ENCODE measurements at places on chromosomes 2 and 18. TPM values are rescaled to one million over a fixed set of nuclear protein-coding genes. Genes with fewer than 3 reads are reported as not detected.

MYO5B gene
- 0.31 TPM for total RNA-seq

ATP6V1B1 gene
- total RNA-seq: 0.18 TPM

DNA sequence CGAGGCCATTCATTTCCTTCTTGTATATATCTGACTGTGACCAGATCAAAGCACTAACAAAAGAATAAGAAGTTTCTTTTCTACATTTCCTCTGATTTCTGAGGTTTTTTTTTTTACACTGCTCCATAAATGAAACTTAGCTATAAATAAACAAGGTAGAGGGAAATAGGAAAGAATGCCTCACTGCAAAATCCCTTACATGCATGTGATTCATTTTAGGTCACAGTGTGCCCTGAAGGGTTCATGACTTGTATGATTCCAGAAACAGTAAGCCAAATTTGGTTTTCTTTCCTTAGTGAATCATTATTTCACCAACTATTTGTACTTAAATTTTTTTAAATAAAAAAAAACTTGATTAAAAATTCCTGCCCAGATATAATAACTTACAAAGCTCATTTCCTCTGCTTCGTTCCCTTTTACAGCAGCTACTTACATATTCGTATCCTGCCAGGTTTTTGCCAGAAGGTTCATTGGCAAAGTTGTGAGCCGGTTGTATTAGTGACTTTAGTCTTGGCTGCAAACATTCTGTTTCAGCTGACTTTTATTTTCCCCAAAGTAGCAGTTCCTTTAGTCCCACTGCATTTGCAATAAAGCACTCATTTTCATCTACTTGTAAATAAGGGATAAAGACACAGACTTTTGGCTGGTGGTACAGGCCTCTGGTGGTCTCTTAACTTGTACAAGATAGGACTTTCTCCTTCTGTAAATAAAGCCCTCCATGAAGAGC lies 58.6 kb downstream of the LRP2 start:
- no peak for DNase-seq

GRCh38 chr18:35694808-35695207 lies 113.3 kb downstream of the GALNT1 start:
- no peak for DNase-seq

GRCh38 chr2:223815186-223815883 lies 22.0 kb downstream of the AP1S3 start:
- peak; percentile 97 for DNase-seq

DNER gene
- total RNA-seq: 0.31 TPM

CYP27A1 gene
- total RNA-seq: 7.7 TPM

DNA sequence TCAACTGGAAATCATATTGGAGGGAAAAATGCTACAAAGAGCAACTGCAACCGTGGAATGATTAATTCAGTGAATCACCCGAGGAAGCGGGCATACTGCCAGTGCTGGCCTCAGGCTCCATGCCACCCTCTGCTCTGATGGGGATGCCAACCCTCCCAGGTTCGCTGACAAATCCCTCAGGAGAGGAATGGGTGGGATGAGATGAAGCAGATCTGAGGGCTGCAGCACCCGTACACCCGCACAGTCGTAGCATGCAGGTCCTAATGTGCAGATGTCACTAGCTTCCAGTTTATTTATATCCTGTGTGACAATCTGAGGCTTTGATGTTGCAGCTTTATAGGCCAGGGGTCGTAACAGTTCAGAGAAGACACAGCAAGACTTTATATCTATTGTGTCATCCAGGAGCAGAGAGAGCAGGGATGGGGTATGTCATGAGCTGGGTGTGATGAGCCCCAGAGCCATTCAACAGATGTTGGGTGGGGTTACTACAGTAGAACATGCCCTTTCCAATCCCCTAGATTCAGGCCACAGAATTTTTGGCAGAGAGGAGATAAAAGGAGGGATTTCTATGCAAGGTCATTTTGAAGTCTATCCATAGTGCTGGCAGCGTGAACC lies 44.6 kb downstream of the DPP4 start:
- DNase-seq: no peak

DNA sequence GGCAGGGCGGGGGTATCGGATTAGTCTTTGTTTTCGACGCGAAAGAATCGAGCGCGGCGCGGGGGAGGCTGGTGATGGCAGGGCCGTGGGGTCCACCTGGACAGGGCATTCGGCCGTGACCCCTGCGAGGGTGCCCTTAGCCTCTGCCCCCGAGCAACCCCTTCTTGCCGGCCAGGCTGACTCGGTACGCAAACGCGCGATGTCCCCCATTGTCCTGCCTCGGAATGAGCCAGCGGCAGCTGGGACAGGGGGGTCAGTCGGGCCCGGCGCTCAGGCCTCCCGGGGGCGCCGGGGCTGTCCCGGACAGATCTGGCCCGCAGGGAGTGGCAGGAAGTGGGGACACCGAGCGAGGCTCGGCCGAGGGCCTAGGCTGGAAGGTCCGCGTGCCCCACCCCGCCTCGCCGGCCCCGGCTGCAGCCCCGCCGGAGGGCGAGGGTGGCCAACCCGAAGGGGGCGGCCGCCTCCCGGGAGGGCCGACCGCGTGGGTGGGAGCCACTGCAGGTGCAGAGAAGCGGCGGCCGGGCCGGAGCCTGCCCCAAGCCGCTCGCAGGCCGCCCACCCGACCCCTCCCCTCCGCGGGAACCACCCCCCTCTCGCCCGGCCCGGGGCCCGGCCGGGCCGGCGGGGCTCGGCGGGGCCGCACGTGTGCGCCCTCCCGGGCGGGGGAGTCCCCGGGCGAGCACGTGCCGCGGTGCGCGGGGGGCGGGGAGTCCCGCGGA lies at the start of gene TET3:
Gene TET3, plus strand, starts transcription at position 708 of the 719 bp plus-strand sequence. CDS start 1,494 bp downstream, outside the sequence.
- DNase-seq: no peak

GKN1 gene
- total RNA-seq: not detected

DNA sequence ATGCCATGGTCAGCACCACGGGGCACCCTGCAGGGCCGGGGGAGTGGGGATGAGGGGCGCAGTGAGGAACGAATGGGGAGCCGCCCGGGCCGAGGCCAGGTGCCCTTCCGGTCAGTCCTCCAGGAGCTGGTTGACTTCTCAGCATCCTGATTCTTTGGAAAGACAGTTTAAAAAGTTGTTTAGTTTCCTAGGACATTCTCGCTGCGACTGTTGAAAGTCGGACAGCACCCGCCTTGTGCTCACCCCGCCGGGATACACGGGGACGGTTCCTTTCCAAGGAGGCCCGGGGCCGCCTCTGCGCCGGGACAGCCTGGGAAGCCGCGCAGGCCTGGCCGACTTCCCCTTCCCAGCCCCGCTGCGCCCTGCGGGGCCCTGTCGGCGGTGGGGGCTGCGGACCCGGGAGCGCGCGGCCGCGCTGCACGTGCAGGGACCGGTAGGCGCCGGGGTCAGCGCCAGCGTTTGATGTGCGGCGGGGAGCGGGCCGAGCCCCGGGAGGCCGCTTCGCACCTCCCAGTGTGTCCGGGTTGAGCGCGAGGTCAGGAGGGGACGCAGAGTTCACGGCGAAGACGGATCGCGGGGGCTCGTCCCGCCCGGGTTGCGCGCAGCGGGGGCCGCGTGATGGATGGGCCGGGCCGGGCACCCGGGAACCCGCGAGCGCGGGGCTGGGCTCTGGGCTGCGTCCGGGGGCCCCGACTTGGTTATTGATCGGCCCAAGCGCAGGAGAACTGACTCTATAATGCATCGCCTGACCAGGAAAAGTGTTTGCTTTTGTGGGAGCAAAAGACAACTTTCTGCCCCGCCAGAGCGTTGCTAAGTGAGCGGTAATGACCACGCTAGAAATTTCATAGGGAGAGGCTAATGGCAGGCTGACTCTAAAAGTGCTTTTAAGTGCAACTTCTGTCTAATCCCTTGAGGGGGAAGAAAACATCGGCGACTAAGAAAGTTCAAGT lies 28.0 kb upstream of the SMIM21 start:
- no peak for DNase-seq

DNAH7 gene
- total RNA-seq: 0.98 TPM

ZNF804A gene
- 2.2 TPM for total RNA-seq

DNA sequence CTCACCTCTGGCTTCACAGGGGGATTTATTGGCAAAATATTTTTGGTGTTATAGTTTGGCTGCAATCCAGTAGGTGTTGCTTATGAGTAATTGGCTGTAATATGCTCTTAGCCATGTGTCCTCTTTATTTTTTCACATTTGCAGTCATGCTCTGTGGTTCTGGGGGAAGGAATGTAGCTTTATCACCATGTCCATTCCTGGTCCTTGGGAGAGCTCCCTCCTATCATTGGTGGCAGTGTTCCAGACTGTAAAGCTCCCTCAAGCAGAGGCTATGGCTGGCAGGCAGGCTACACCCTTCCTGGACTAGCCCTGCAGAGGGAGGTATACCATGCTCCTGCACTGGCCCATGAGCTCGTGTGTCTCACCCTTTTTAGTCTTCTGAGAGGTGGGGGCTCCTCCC lies 120.0 kb upstream of the FSIP2 start:
- no peak for DNase-seq

TMEM169 gene
- total RNA-seq: 0.74 TPM

- no peak for DNase-seq
Observed at GRCh38 chr18:6951336-6952090, 166.1 kb downstream of the LAMA1 start.

HPCAL1 gene
- total RNA-seq: 234 TPM

DNA sequence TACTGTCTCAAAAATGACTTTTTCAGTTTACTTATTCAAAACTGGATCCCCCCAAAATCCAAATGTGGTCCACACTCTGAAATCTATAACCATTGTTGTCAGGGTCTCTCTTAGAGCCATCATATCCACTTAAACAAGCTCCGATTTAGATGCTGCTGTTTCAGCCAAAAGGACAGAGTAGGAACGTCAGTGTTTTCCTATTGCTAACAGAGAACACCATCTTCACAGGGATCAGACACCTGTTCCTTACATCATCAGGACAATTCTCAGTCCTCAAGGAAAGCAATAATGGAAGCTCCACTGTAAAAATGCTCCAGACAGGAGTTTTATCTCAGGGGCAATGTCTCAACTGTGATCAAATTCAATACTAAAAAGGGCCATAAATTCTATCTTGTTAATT lies 155.4 kb downstream of the STK39 start:
- no peak for DNase-seq

- no peak for DNase-seq
Observed at GRCh38 chr18:47143899-47144485, 6.3 kb downstream of the HDHD2 start.

BUB1 gene
- total RNA-seq: 91.2 TPM

DNA sequence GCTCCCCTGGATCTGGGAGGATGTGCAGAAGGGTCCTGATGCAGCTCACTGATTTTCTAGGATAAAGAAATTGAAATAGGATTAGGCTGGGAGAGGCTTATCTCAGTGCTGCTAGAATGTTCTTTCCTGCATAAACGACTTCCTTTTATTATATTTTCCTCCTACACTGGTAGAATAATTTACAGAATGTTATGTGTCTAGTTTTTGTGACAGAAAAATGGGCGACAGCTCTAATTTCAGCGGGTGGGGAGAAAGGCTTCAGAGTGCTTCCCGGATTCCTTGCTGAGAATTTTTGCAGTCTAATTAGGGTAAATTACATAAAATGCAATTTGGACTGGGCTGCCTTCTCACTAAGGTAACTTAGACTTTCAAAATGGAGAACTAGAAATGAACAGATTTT lies 66.2 kb downstream of the SKA1 start:
- no peak for DNase-seq

DNA sequence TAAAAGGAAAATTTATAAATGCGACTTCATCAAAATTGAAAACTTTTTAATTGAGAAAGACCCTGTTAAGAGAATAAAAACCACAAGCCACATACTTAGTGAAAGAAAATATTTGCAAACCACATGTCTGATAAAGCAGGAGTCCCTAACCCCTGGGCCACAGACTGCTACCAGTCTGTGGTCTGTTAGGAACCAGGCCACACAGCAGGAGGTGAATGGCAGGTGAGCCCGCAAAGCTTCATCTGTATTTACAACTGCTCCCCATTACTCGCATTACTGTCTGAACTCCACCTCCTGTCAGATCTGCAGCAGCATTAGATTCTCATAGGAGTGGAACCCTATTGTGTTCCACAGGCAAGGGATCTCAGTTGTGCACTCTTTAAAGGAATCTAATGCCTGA lies 95.5 kb upstream of the CRACDL start:
- DNase-seq: no peak

DAW1 gene
- total RNA-seq: 0.26 TPM

- DNase-seq: no peak
Observed at GRCh38 chr2:12194968-12195367, 448.5 kb downstream of the LPIN1 start.

TFCP2L1 gene
- 4.9 TPM for total RNA-seq

GRCh38 chr2:85308201-85308600 lies 19.6 kb downstream of the TGOLN2 start:
- no peak for DNase-seq

All from Panc1 (cell line).